ENCODE measurements at places on chromosomes 3 and 15.

DNA sequence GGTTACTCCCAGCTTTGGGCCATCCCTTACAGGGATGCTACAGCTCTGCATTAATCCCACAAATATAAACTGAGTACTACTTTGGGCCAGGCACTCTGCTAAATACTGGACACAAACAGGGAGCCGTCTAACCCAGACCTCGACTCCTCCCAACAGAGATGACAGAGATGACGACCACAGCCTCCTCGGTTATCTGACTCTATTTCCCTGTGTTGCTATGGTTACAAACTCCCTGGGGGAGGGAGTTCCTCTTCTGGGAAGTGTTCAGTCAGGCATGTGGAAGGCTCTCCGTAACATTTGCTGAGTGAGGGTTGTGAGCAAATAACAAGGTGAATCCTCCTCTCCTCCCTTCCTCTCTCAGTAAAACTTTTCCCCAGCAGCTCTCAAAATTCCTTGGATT lies 6.7 kb upstream of the CMTM7 start:
- no peak for DNase-seq

DNA sequence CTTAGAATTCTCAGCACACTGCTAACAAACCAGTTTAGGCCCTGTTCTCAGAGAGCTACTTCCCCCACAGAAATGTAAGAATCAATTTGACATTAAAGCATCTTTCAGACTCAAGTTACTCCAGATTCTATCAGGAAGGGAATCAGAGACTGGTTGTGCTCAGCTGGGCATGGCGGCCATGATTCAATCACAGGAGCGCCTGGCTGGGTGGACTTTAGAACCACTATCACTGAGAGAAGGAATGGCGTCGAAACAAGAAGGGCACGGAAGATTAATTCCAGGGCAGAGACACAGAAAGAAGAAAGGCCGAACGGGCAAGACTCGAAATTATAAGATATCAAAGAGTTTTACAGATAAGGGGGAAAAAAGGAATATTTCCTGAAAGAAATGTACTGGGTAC lies 6.2 kb downstream of the TNIK start:
- no peak for DNase-seq

GRCh38 chr15:55348281-55348778 lies 29.3 kb downstream of the PIGB start:
- DNase-seq, result no peak

DNA sequence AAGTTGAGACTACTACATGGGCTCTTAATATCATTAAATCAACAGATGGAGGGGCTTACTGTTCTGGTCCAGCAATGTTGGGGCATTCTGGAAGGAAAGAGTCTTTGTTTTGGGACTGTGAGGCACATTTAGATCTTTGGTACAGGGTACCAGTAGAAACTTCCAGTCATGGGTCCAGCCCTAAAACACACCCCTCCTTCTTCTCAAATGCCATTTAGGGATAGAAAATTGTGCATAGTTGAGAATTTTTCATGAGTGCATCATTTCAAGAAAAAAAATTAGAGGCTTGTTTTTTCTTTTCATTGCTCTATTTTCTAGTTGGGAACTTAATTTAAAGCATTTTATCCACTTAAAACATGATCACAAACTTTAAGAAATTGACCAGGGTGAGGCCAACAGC lies 4.1 kb upstream of the RTP1 start:
- DNase-seq, result no peak

DNA sequence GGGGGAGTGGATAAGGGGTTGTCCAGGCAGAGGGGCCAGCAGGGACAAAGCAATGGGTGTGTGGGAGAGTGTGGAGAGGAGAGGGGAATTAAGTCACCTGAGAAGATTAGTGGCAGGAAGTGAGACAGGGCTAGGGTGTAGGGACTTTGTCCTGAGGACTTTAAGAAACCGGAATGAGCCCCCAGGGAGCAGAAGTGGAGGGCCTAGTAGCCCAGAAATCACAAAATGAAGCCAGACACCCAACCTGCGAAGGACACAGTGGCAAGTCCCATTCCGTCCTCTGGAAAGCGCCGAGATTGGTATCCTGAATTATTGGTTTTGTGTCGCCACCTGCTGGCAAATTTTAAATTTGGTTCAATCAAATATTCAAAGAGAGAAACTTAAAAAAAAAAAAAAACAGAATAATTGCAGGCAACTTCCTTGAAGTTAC lies 78.0 kb upstream of the SLC25A36 start:
- peak; percentile 0 for DNase-seq

DNA sequence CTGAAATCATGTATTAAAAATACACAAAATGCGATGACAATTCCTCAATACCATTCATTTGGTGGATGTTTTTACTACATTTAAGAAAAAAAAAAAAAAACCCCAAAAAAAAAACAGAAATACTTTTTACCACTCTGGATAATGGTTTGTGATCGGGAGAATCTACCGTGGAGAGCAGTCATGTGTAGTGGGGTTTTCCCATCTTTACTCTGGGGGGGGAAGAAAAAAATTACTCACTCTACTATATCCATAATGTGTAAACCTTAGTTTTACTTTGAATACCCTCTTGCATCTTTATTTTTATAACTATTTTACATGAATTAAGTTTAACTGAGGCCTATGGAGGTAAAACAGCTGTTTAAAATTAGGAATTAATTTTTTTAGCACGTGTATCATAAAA lies 83.3 kb downstream of the ANKRD28 start:
- no peak for DNase-seq

DNA sequence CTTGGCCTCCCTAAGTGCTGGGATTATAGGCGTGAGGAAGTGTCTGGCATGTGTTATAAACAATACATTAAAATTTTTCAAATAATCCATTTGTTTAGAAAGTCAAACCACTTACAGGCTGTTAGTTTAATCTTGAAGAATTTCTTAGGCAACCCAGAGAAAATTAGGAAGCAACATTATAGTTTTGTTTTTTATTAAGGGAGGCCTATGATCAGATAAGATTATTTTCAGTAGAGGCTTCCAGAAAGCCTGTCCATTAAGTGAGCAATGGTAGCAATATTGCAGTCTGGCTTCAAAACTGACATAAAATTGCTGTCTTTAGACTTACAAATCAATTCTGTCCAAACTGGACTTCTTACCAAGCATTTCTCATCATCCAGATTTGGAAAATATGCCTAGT lies 49.6 kb downstream of the CD47 start:
- no peak for DNase-seq

DNA sequence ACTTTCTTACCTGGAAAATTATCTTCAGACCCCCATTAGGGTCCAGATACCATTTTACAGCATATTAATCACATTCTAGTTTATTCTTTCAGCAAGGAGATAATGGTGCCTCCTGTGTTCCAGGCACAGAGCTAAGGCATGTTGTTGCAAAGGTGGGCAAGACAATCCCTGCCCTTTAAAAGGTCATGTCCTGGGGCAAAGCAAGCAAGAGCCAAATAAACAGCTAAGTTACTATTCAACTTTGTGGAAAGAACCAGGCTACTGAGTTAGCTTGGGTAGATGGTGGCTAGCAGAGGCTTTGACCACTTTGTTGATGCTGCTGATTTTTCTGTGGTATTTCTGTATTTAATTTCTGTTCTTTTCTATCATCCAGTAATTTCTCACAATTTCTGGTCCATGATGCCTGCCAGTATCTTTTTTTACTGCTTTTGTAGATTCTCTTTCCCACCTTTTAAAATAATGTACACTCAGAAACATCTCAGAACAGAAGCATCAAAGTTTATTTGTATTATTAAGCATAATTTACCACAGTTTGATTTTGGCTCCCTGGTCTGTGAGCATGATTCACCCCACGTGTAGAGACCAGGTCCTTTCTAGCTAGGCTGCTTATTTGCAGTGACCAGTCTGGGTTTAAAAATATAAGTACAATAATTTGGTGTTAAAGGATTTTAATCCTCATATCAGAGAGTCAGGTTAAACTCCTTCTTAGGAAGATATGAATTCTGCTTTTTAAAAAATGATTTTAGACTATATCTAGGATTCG lies 71.5 kb downstream of the LRRC28 start:
- DNase-seq, result no peak

- DNase-seq, result no peak
These were observed 339.1 kb downstream of the MECOM start for GRCh38 chr3:169324452-169324785.

- no peak for DNase-seq
These were observed 1.5 kb upstream of the SNX22 start for GRCh38 chr15:64149893-64150578.

GRCh38 chr3:121836481-121836880 lies 1.5 kb downstream of the EAF2 start:
- DNase-seq, result no peak

GRCh38 chr3:195893516-195893915 lies 14.8 kb downstream of the TNK2 start:
- no peak for DNase-seq

GRCh38 chr15:28890711-28891495 lies 5.1 kb downstream of the APBA2 start:
- no peak for DNase-seq

DNA sequence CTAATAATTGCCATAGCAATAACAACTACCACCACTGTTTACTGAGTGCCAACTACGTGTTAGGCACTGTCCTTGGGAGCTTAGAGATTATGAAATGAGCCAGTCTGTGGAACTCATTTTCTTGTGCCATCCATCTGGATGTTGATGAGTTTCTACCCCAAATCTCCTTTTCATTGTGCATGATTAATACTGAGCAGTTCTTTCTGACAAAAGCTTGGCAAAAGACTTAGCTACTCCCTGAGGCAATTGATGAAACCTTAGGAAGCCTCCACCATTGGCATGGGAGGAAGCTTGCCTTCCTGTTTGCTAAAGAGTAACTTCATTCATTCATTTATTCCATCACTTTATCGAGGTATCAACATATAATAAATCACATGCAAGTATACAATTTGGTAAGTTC lies 39.8 kb downstream of the PRICKLE2 start:
- DNase-seq, result no peak
